ENCODE measurements at places on chromosomes 4 and X.

DNA sequence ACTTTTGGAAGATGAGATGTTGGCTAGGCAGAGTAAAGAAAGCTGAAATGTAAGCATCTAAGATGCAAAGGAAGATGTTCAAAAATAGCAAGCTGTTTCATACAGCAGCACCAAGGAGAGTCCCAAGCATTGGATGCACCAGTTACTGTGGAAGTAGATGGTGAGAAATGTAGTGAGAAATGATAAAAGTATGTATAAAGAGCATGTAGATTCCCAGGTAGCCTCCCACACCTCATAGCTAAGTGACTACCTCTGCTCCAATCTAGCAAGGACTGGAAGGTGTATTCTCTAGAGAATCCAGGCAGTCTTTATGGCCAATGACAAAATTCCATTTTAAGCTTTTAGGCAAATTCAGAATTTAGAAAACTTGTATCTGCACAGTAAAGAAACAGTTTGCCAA, 50.9 kb upstream of the C4orf54 start:
- no peak for DNase-seq

DNA sequence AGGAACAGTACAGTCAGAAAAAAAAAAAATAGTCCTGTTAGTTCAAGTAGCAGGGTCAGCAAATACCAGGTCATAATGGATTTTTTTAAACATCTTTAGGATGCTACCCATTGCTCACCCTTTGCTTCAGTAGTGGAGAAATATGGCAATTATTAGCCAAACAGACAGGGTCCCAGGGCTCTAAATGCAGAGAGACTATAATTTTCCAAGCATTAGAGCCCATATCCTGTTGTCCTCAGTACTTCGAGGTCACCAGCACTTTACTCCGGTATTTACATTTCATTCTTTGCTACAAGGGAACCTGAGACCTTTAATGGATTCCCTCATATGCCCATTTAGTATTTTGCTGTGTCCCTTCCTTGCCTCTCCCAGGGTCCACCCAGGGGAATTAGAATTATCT, 1562.9 kb upstream of the TENM3 start:
- DNase-seq = no peak

DNA sequence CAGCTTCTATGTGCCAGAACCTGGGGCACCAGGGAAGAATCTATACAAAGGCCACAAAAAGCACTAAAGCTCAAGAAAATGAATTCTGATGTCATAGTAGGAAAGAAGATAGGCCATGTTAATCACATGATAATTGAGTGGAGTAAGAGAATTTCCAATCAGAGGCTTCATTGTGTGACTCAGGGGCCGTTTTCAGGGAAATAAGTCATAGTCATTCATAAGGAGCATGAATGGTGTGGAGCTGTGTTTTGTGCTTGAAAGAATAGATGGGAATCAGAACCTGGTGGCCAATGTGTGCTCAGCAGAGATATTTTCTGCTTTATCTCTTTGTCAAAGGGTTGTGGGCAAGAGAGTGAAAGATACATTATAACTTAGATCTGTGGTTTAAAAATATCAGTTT, 102.4 kb upstream of the ZDHHC15 start:
- no peak for DNase-seq

- DNase-seq = no peak
Observed at GRCh38 chr4:91330555-91331137, 973.1 kb upstream of the GRID2 start.

DNA sequence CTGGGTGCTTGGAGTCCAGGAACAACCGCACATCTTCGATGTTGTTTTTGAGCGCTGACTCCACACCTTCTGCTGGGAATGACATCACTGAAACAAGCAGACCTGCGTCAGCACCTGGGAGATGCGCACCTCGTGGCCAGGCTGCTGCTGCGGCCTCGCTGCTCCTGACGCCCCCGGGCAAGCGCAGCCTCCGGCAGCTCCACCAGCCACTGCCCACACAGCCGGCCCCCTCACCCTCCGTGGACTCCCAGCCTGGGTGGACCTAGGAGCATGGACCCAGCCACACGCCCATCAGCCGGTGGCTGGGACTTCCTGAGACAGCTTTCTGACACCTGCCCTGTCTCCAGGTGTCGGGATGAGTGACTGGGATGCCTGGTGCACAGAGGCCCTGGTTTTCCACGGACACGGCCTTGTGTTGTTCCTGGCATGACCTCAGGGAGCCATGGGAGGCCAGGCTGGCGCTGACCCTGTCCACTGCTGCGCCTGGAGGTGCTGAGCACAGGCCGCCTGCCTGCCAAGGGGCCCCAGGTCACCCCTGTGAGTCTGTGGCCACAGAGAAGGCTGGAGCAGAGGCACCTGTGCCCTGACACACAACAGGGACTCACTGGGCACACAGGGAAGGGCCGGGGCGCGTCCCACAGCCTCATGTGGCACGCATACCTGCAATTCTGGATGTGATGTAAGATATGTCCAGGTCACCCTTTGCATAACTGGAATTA, 48.6 kb downstream of the GAK start:
- no peak for DNase-seq

DNA sequence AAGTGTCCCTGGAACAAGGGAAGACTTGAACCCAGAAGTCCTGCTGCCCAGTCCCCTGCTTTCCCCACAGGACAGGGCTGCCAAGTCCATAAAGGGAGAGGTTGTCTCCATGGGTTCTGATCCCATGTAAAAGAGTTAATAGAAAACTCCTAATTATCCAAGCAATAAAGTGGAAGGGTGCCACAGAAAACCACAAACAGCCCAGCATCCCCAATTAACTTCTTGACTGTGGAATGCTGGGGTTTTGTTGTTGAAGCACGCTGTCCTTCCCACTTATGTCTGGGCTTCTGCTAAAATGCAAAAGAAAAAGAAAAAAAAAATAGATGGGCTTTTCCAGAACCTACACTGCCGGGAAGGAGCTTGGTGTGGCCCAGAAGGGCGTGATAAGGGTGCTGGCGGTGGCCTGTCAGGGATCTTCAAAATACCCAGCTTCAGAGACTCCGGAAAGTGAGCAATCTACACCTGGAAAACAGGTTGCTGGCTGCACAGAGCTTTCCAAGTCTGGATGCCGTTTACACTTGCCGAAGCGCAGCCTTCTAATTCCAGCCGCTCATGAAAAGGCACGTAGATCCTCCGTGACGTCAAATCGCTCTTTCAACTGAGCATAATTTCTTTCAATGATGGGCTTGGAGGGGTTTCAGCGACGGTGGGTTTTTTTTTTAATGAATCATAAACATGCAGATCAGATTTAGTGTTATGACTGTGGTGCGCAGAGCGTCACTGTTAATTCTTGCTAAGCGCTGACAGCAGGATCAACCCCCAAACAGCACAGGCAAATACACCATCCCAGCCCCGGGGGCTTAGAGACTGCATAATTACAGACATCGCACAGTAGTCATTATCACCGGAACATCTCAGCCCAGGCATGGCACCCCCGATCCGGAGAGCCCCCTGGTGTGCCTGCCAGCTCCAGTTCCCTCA, 197.6 kb downstream of the BCOR start:
- no peak for DNase-seq

GRCh38 chr4:2154215-2154740, 87.6 kb downstream of the HAUS3 start:
- DNase-seq = no peak

DNA sequence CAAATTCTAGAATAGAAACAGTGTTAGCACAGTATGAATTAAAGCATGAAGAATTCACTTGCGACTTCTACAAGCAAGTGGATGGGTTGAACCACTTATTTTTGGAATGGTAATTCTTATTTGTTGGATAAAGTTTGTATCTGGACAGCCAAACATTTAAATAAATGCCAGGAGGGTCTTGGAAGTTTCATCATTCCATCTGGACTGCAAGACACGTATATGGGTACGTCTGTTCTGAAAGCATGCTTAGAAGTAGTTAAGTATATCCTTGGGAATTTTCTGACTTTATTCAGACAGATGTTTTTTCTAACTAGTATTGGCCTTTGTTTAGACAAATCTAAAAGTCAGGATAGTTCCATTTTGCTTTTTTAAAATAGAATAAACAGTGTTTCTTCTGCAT, 77.5 kb upstream of the CASK start:
- no peak for DNase-seq

DNA sequence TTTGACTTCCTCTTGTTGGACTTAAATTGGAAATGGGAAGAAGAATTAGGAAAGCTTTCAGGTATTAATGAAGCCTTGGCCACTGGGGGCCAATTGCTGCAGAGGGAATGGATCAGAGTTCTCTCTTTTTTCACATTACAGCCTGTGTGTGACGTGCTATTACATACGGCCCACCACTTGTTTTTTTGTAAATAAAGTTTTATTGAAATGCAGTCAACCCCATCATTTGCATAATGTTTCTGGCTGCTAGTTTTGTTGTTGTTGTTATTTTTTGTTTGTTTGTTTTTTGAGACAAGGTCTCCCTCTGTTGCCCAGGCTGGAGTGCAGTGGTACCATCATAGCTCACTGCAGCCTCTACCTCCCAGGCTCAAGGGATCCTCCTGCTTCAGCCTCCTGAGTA, 98.4 kb downstream of the ASMT start:
- DNase-seq = no peak

DNA sequence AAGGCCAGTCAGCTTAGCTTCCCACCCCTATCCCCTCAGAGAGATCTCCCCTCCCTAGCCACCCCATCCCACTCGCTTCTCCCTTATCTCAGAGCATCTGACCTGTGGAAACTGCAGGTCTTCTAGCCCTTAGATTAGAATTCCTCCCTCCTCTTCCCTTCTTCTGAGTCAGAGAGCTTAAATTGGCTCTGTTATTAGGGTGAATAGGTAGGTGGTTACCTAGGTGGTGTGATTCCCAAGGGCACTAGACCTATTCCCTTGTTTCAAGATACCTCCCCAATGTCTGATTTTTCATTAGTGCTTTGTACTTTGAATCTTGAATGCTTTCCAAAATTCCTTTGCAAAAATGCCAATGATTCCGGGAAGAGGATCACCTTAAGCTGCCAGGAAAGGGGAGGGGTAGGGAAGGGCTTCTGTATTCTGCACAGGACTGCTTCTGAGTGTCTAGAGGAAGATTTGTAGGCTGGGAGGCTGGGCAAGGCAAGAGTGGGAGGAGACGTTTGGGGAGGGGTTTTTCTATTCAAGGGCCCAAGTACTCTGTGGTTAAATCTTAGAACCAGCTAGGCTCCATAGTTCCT, 24.5 kb upstream of the MSN start:
- DNase-seq = no peak

GRCh38 chrX:130974323-130974722, 71.3 kb upstream of the ENOX2 start:
- no peak for DNase-seq

- no peak for DNase-seq
Observed at GRCh38 chr4:106315476-106315967, 487 bp downstream of the TBCK start.

DNA sequence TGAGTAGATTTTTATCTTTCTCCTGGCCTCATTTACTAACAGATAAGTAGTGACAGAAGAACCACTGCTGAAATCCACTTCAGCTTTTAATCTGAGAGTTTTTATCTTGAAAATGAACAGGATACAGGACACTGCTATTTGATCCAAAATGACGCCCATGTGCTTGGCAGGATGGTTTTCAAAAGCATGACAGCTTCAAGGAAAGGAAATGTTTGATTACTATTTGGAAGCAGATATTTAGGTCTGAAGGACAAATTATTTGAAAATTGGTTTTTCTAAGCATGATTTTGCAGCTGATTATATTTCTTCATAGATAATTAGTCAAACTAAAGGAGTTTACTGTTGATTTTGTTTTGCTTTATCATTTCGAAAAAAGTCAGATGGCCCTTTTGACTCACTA, 11.1 kb downstream of the PACRGL start:
- no peak for DNase-seq

- DNase-seq = no peak
Observed at GRCh38 chr4:24704149-24704548, 91.2 kb upstream of the SOD3 start.

DNA sequence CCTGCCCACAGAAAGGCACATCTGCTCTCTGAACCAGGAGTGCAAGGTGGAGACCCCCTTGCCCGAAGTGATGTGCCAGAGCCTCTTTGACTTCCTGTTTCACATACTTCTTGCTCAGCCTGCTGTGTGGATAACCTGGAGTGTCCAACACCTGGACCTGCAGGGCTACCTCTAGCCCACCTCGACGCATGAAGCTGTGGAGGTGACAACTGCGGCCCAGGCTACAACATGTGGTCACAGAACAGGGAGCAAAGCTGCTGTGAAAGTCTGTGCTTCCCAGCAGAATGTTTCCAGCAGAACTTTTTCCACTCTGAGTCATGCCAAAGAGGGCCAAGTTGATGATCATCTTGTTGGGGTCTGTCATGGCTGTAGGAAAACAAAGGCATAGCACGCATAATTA, 1.5 kb downstream of the GIMD1 start:
- DNase-seq = no peak

DNA sequence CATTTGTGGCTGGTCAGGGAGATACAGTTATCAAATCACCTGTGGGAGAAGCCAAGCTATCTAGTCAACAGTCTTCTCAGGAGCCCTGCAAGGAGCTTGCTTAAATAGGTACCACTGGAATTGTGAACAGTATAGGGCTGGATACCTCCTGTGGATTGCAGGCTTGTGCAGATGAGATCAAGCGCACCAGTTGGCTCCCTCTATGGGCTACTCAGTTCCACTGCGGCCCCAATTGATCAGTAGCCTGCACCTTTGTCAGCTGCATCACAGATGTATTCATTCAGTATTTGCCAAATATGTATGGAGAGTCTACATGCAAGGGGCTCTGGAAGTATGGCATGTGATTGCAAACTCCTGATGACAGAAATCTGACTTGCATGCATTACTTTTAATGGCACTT, 28.6 kb downstream of the TEX13A start:
- no peak for DNase-seq

DNA sequence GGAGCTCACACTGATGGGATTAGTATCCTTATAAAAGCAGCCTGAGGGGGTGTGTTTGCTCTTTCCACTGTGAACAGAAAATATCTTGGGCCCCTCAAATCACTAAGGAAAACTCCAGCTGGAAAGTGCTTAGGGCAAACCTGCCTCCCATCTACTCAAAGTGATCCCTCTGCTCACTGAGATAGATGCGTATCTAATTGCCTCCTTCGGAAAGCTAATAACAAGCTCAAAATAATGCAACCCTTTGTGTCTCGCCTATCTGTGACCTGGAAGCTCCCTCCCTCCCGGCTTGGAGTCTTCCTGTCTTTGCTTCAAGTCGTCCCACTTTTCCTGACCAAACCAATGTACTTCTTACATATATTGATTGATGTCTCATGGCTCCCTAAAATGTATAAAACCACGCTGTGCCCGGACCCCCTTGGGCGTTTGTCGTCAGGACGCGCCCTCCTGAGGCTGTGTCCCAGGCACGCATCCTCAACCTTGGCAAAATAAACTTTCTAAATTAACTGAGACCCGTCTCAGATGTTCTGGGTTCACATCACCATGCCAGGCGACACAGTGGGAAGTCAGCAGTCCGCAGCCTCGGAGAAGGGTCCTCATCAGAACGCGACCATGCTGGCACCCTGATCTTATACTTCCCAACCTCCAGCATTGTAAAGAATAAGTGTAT, 34.1 kb upstream of the SORCS2 start:
- no peak for DNase-seq
